Dermis blood vessel endothelial cell (primary cell): ENCODE measurements at places on chromosomes 5 and 9. TPM values are rescaled to one million over a fixed set of nuclear protein-coding genes. Genes with fewer than 3 reads are reported as not detected.

The IFNA21 gene
- not detected in 2 replicates for total RNA-seq

The SMIM23 gene
- not detected in 2 replicates for total RNA-seq

The IGFBPL1 gene
- 0.17 and 0.23 TPM in 2 replicates for total RNA-seq

The PLCXD3 gene
- 0.19 and 0.51 TPM in 2 replicates for total RNA-seq

The KCTD16 gene
- under 0.01 and 0.05 TPM in 2 replicates for total RNA-seq

The NUTM2F gene
- not detected in 2 replicates for total RNA-seq

The ARHGEF37 gene
- total RNA-seq: 13.6 and 16.0 TPM in 2 replicates

The TXNDC8 gene
- total RNA-seq: not detected in 2 replicates

The PCDHGA11 gene
- 6.8 and 10.6 TPM in 2 replicates for total RNA-seq

The ARL14EPL gene
- under 0.01 TPM in 1 of 2 replicates, not detected in the other for total RNA-seq

The TCF7 gene
- total RNA-seq: 0.19 and 0.34 TPM in 2 replicates

The ANKRD34B gene
- total RNA-seq: not detected in 2 replicates

The SPAG8 gene
- 0.19 TPM in 1 of 2 replicates, not detected in the other for total RNA-seq

The IQGAP2 gene
- 2.4 and 2.7 TPM in 2 replicates for total RNA-seq

The DMRT3 gene
- total RNA-seq: not detected in 2 replicates

The SH3GL2 gene
- total RNA-seq: 0.05 and 0.17 TPM in 2 replicates

The ANXA6 gene
- total RNA-seq: 144 and 211 TPM in 2 replicates

The RASGEF1C gene
- not detected in 2 replicates for total RNA-seq

The KCNN2 gene
- total RNA-seq: 0.79 and 1.4 TPM in 2 replicates

The PHF24 gene
- not detected in 2 replicates for total RNA-seq

The PCDHA11 gene
- total RNA-seq: 0.17 and 0.28 TPM in 2 replicates

The CDC20B gene
- 0.05 TPM in 1 of 2 replicates, not detected in the other for total RNA-seq

The GARIN3 gene
- total RNA-seq: not detected in 2 replicates

The TEX53 gene
- not detected in 2 replicates for total RNA-seq

The SLC6A3 gene
- total RNA-seq: not detected in 2 replicates

The ZNF169 gene
- 4.3 and 6.3 TPM in 2 replicates for total RNA-seq

The AQP3 gene
- under 0.01 and 0.51 TPM in 2 replicates for total RNA-seq

The GOLPH3 gene
- total RNA-seq: 65.9 and 85.9 TPM in 2 replicates

The TMEM245 gene
- 82.4 and 119 TPM in 2 replicates for total RNA-seq

The ZNF354C gene
- total RNA-seq: 7.3 TPM in 2 replicates

The SLC6A7 gene
- not detected in 2 replicates for total RNA-seq

The MYOT gene
- total RNA-seq: not detected in 2 replicates
